Dermis blood vessel endothelial cell (primary cell): ENCODE measurements at places on chromosomes 5 and 9.

GRCh38 chr5:78570646-78571045 is 77.9 kb downstream of the LHFPL2 start:
- DNase-seq = no peak

DNA sequence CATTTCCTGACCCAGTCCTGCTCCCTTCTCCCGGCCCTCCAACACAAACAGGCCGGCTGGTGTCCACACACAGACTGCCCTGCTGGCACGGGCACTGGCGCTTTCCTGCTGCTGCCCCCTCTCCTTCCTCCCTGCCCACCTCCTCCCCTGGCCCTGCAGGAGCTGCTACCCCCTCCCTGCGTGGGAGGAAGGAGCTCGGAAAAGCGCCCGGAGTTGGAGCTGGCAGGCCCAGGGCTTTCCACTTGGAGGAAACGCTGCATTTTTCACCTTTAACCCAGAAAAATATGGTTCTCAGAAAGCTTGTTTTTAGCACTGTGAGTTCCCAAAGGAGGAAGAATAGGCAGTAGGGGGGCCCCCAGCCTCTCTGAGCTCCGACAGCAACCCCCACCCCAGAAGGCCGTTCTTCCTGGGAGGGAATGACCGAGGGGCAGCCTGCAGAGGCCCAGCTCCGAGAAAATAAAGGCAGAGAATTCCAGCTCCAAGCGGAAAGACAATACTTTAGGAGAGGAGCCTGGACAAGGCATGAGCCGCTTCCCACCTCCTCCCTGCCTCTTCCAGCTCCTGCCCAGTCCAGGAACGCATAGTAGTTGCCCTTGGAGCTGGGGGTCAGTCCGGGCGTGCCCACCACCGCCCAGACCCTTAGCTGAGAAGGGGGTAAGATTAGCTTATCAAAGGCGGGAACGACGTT is 88.9 kb downstream of the LIFR start:
- peak; percentile 88 for DNase-seq

DNA sequence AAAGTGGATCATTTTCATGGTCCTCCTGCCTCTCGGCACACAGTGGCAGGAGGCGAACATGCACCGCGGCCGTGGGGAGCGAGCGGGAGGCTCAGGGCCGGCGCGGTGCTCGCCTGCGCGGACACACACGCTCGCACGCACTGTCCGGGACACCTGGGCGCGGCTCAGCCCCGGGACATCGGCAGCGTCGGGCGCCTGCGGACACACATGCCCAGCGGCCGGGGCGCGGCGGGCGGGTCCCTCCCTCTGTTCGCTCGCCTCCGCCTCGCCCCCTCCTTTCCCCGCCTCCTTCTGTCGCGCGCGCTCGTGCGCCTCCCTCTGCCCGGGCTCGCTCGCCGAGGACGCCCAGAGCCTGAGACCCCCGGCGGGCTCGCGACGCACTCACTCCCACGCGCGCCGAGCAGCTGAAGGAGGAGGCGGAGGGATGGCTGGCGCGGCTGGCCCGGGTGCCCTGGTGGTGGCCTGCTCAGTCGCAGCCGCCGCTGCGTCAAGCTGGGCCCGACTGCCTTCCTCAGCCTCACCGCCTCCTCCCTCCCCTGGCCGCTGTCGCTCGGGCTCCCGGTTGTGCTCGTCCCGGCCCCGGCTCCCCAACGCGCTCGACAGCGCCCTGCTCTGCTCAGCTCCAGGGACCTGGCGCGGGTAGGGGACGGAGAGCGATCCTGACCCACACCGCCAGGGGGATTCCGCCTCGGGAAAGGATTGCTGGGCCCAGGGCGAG is at the start of gene FRMD3:
TSS of gene FRMD3 (minus strand) at position 230 of the 718 bp plus-strand sequence. CDS start at position 60, 170 bp downstream.
- peak; percentile 77 for DNase-seq

DNA sequence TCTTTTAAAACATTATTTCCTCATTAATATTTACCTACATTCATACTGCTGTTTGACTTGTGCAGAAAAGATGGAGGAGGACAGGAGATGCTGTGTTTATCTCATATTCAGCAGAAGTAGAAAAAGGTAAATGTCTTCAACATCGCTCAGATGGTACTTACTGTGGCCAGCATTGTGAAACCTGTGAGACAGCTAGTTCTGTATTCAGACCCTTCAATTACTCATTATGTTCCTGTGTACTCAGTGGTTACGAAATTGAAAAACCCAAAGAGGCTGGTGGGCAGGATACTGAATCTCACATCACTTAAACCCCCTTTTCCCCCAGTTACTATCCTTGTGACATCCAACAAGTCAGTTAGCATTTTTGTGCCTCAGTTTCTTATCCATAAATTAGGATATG is 216.0 kb downstream of the KDM4C start:
- DNase-seq = no peak

- no peak for DNase-seq
Observed at GRCh38 chr5:15160091-15160490, 288.5 kb upstream of the ANKH start.

GRCh38 chr5:178619390-178619789 is 7.5 kb downstream of the CLK4 start:
- DNase-seq = no peak

DNA sequence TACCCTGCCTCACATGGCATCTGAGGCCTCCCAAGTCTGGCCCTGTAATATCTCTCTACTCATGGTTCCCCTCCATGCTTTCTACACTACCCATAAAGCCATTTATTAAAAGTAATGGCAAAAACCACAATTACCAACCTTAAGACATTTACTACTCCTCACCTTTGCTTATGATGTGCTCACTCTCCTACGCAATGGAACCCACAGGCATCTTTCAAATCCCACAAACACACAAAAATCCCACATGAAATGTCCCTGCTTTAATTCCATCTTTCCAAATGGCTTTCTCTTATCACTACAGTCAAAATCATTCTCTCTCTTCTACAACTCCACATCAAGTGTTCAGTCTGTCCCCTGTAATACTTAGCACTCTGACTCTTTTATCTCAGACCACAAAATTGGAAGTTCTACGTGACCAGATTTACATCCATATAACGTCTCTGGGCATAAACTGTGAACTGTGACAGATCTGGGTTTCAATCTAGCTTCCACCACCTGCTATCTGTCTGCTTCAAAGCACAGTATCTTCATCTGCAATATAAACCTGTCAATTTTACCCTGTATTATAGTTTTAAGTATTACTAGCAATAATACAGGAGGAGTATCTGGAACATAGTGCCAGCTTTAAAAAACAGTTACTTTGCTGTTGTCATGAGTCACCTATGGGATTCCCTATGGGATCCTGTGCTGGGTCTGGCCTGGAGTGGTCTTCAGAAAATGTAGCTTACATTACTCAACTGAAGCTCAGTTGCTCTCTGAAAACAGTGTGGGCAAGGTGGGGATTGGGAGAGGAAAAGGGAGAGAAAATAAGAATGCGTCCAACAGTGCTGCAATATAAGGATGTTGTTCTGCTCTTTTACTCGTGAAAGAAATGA is 137.1 kb upstream of the TRIM32 start:
- DNase-seq = no peak

DNA sequence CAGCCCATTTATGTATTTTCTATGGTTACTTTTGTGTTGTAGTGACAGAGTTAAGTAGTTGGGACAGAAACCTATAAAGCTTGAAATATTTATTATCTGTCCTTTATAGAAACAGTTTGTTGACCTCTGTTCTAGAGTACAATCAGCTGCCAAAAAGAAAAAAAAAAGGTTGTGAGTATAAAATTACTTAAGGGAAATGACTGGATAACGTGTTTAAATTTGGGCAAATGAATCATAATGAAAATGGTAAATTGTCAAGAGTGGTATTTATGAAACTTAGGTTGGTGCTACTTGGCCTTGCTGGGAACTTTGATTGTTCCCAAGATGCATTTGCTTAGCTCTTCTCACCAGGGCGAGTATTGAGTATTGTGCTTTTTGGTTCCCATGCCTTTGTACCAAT is 70.2 kb upstream of the IL6ST start:
- peak; percentile 32 for DNase-seq
